Effector memory CD4-positive, alpha-beta T cell (primary cell): ENCODE measurements at places on chromosomes 13 and 19.

DNA sequence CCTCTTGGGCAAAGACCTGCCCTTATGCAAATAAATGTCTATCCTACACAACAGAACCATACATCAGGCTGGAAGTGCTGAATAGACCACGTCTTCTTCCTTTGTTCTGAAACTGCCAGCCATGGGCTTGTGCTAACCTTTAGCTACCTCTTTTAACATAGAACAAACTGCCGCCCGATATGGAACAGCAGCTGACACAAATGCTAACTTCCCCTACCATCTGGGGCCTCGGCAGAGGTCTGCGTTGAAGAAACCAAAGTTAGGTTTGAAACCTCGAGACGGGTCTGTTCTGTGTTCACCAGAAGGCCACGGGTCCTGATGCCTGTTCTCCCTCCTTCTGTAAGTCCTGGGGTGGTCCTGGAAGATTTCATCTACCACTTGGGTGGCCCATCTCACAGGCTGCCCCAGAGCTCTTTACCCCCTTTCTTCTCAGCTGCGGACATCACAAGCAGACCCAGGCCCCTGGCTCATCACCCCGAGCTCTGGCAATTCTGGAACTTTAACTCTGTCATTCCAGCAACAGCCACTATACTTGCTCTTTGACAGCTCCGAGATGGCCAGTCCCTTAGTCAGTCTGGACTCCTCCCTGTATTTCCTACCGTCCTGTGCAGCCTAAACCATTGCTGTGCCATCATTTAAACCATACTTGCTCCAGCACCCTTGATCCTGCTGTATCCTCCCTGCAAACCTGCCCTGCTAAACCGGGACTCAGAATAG, 146.7 kb downstream of the USP12 start:
- no peak for DNase-seq
- H3K27me3 ChIP-seq: peaks cover 2% of the 10 kb centered on the region
- no peaks in the 10 kb centered on the region for H3K4me1 ChIP-seq
- no peak overlapping the region for H3K4me3 ChIP-seq
- no peaks in the 10 kb centered on the region for H3K36me3 ChIP-seq

GRCh38 chr19:1057176-1057855, 9.7 kb upstream of the ARHGAP45 start:
- DNase-seq: no peak
- peaks cover 32% of the 10 kb centered on the region for H3K36me3 ChIP-seq
- H3K4me3 ChIP-seq: no peak overlapping the region
- peaks cover 11% of the 10 kb centered on the region for H3K4me1 ChIP-seq

GRCh38 chr13:50140153-50140552, 124.9 kb downstream of the KCNRG start:
- H3K36me3 ChIP-seq: no peaks in the 10 kb centered on the region
- H3K27ac ChIP-seq: no peak overlapping the region
- no peak for DNase-seq
- H3K4me3 ChIP-seq: no peak overlapping the region
- H3K27me3 ChIP-seq: no peaks in the 10 kb centered on the region
- H3K4me1 ChIP-seq: no peaks in the 10 kb centered on the region

DNA sequence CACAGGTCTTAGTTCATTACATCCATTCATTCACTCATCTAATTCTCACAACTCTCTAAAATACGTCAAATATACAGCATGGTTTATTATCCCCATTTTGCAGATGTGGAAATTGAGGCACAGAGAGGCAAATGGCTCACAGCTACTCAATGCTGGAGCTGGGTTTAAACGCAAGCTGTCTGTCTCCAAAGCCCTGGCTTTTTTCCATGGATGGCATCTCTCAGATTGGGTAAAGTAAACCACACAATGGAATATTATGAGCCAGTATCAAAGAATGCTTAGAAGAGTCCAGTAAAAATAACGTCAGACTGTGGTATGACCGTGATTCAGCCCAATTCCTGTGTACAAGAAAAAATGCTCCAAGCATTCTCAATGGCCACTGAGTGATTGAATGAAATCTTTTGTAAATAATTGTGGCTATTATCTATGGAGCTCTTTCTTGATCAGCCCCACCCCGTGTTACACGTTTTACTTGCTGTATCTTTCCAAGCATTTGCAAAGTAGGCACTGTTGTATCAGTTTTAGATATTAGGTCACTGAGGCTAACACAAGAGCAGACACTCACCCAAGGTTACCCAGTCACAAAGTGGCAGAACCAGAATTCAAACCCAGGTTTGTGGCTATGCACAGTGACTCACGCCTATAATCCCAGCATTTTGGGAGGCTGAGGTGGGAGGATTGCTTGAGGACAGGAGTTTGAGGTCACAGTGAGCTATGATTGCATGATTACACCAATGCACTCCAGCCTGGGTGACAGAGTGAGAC, 5.5 kb upstream of the ACP7 start:
- H3K27ac ChIP-seq: no peak overlapping the region
- H3K4me1 ChIP-seq: peaks cover 18% of the 10 kb centered on the region
- H3K36me3 ChIP-seq: no peaks in the 10 kb centered on the region
- peaks cover 11% of the 10 kb centered on the region for H3K27me3 ChIP-seq
- no peak for DNase-seq
- H3K4me3 ChIP-seq: no peak overlapping the region

DNA sequence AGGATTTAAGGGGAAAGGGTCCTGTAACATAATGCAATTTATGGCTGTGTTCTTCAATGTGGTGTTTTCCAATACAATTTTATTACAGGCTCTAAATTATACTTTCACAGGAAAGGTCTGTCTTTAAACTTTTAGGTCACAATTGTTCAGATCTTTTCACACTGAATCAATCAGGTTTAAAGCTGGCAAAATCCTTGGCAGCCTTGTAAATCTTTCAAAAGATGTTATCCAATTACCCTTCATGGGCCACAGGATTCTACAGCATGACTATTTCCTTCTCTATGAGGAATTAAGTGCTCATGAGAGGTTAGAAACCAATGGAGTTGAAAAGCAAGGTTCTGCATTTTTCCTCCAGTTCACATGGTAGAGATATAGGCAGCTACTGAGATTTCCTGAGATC, 211.5 kb upstream of the MIR17HG start:
- H3K36me3 ChIP-seq: no peaks in the 10 kb centered on the region
- DNase-seq: no peak
- no peaks in the 10 kb centered on the region for H3K4me1 ChIP-seq
- H3K27me3 ChIP-seq: no peaks in the 10 kb centered on the region
- no peak overlapping the region for H3K27ac ChIP-seq

DNA sequence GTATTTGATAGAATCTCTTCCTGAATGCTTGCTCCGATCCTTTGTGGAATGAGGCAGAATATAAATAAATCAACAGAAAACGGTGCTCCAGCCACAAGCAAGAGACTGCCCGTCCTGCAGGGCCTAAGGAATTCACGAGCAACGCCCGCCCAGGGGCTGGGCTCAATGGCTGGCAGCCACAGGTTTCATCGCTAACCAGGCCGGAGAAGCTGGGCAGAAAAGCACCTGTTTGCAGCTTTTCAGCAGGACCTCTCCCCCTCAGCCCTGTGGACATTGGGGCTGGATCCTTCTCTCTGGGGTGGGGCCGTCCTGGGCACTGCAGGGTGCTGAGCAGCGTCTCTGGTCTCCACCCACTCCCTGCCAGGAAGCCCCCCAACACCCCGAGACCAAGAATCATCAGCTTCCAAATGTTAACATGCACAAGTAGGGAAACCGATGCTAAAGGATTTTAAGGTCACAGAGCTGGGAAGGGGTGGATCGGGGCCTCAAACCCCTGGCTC, 102.5 kb downstream of the GADD45B start:
- no peak for DNase-seq
- H3K4me1 ChIP-seq: peaks cover 10% of the 10 kb centered on the region
- H3K36me3 ChIP-seq: no peaks in the 10 kb centered on the region
- no peak overlapping the region for H3K4me3 ChIP-seq
- H3K27me3 ChIP-seq: no peaks in the 10 kb centered on the region

DNA sequence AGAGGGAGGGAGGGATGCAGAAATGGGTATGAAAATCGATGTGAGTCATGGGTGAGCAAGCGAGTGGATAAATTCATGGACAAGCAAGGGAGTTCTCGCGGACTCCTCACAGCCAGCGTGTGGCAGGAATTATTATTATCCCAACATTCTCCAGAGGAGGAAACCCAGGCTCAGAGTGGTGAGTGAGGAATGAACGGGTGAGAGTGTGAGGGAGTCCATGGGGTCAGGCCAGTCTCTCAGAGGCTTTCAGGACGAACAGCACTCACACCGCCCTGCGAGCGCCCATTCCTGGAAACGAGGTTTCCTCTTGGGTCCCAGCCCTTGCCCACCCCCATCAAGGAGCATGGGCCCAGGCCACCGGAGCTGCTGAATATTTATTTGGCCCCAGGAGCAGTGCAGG, 6.3 kb upstream of the DNAAF3 start:
- H3K36me3 ChIP-seq: no peaks in the 10 kb centered on the region
- H3K4me1 ChIP-seq: peaks cover 13% of the 10 kb centered on the region
- peaks cover 39% of the 10 kb centered on the region for H3K27me3 ChIP-seq
- H3K4me3 ChIP-seq: no peak overlapping the region

- peaks cover 28% of the 10 kb centered on the region for H3K36me3 ChIP-seq
- no peak overlapping the region for H3K4me3 ChIP-seq
- H3K27me3 ChIP-seq: no peaks in the 10 kb centered on the region
- no peak for DNase-seq
- no peaks in the 10 kb centered on the region for H3K4me1 ChIP-seq
These were observed 41.0 kb downstream of the AKAP11 start for GRCh38 chr13:42312817-42313431.

DNA sequence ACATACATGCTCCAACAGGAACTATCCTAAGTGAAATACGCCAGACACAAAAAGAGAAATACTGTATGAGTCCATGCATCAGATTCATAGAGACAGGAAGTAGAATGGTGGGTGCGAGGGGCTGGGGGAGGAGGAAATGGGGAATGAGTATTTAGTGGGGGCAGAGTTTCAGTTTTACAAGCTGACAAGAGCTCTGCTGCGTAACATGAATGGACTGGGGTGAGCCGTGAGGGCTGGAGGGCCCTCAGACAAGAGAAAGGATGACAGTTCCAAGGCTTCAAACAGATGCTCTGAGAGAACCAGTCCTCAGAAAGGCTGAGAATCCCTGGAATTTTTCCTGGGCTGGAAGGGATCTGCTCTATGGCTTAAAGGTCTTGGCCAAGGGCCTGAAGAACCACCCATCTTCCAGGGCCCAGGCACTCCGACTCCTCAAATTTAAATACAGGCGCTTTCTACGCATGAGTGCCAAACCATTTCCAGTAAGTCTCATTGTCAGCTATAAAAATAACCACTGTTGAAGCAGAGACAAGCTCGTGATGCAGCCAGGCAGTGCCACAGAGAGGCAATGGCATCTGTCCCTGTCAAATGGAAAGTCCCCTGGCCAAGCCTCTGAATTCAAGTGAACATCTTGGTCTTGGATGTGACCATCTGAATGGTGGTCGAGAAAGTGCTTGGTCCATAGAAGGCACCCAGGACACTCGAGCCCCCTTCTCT, 17.5 kb downstream of the KLF2 start:
- no peaks in the 10 kb centered on the region for H3K36me3 ChIP-seq
- DNase-seq: no peak
- H3K4me3 ChIP-seq: no peak overlapping the region
- H3K27ac ChIP-seq: peak overlapping the region; percentile 49
- H3K4me1 ChIP-seq: peaks cover 40% of the 10 kb centered on the region

GRCh38 chr19:1860821-1861598, 2.4 kb downstream of the KLF16 start:
- H3K27ac ChIP-seq: peak overlapping the region; percentile 86
- H3K4me1 ChIP-seq: peaks cover 56% of the 10 kb centered on the region
- peak overlapping the region; percentile 77 for H3K4me3 ChIP-seq
- no peaks in the 10 kb centered on the region for H3K36me3 ChIP-seq

DNA sequence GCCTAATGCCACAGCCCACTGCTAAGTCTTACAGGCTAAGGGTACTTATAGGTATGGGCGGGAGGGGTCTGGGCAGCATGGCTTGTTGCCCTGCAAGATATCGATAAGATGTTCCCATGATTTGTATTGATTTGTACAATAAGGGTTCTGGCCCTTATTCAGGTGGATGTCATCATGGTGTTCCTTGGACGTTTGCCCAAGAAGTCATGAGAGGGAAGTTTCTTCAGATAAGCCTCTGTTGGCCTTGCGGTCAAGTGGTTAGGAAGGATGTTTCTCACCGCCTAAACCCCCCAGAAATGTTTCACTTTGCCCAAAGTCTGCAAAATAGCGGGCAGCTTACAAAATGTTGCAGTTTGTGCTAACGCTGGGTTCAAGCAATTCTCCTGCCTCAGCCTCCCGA, 7.3 kb downstream of the PARP4 start:
- no peak overlapping the region for H3K27ac ChIP-seq
- peaks cover 23% of the 10 kb centered on the region for H3K36me3 ChIP-seq
- H3K4me3 ChIP-seq: no peak overlapping the region
- DNase-seq: no peak
- H3K27me3 ChIP-seq: no peaks in the 10 kb centered on the region
- no peaks in the 10 kb centered on the region for H3K4me1 ChIP-seq

DNA sequence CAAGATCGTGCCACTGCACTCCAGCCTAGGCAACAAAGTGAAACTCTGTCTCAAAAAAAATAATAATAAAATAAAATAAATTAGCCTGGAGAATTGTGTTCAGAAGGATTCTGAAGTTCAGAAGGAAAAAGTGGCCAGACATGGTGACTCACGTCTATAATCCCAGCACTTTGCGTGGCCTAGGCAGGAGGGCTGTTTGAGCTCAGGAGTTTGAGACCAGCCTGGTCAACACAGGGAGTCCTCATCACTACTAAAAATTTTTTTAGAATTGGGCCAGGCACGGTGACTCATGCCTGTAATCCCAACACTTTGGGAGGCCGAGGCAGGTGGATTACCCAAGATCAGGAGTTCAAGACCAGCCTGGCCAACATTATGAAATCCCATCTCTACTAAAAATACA, 6.0 kb downstream of the RDH8 start:
- no peak overlapping the region for H3K27ac ChIP-seq
- no peaks in the 10 kb centered on the region for H3K27me3 ChIP-seq
- no peaks in the 10 kb centered on the region for H3K4me1 ChIP-seq
- no peaks in the 10 kb centered on the region for H3K36me3 ChIP-seq
- no peak for DNase-seq
- H3K4me3 ChIP-seq: no peak overlapping the region

- no peaks in the 10 kb centered on the region for H3K27me3 ChIP-seq
- H3K27ac ChIP-seq: peak overlapping the region; percentile 92
- no peak for DNase-seq
- no peaks in the 10 kb centered on the region for H3K36me3 ChIP-seq
- peak overlapping the region; percentile 57 for H3K4me3 ChIP-seq
These were observed 11.0 kb upstream of the JUND start for GRCh38 chr19:18292462-18292809.

- DNase-seq: no peak
- H3K27me3 ChIP-seq: no peaks in the 10 kb centered on the region
These were observed 153.1 kb downstream of the FGF9 start for GRCh38 chr13:21823949-21824348.
